Hematopoietic multipotent progenitor cell treated with erythropoietin and hydrocortisone succinate and interleukin-3 and kit ligand, for 8 days (in vitro differentiated cells): ENCODE measurements at places on chromosomes 3 and 15.

DNA sequence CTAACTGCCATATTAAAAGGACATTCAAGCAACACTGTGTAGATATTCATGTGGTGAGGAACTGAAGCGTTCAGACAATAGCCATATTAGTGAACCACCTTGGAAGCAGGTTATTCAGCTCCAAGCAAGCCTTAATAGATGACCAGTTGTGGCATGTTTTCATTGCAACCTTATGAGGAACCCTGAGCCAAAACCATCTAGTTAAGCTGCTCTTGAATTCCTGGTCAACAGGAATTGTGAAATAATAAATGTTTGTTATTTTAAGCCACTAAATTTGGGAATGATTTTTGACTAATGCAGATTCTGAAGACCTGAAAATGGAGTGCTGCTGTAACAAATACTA is 73.0 kb downstream of the SPRED1 start:
- no peak for DNase-seq

GRCh38 chr3:6132684-6133432 is 728.1 kb upstream of the GRM7 start:
- no peak for DNase-seq

DNA sequence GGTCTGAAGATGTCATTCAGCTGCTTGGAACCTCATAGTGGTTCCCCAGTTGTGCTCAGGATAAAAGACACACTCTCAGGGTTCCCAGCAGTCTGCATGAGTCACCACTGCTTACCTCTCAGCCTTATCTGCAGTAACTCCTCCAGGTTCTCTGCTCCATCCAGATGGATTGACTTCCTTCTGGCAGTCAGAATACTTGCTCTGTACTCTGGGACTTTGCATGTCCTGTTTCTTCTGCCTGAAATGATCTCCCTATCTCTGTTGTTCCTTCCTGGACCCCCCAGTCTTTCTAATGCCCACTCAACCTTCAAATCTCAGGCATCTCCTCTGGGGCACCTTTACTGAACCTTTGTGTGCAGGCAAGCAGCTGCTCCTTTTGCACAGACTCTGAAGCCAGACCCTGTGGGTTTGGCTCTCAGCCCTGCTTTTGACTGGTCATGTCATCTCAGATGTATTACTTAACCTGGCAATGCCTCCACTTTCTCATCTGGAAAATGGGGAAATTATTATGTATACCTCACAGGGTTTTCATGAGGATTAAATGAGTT is 38.4 kb downstream of the ITPR1 start:
- DNase-seq, result peak; percentile 59

DNA sequence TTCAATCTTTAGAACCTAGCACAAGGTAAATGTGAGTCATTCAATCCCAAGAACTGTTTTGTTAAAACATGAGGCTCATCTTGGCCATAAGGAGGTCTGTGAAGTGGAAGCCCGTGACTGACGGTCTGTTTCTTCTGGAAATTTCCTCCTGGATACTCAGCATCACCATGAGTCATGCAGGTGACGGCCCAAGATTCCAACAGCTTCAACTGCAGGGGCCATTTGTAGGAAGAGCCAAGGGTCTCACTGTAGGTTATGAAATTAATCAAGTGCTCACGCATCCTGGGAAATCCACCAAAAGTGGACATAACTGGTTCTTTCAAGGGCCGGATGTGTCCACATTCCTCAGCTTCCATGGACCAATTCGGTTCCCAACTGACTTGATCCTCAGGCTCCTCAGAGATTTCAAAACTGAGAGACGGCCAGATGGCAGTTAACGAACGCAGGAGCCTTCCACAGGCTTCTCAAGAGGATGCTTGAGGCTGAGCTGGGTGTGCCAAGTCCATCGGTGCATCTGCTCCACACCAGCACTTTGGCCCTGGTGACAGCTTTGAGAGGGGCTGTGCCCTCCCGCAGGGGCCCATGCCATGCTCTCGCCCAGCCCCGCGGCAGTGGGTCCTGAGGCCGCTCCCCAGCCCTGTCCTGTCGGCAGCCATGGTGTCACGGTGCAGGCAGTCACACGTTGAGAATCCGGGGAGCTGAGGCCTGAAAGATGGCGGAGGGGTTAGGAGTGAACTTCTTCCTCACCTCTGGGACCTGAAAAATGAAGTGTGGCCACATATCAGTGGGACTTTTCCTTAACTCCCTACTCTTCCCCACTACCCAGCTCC is 8.5 kb downstream of the MAP6D1 start:
- DNase-seq, result no peak

GRCh38 chr3:52253314-52254304 is 8.1 kb downstream of the PPM1M start:
- peak; percentile 80 for DNase-seq

DNA sequence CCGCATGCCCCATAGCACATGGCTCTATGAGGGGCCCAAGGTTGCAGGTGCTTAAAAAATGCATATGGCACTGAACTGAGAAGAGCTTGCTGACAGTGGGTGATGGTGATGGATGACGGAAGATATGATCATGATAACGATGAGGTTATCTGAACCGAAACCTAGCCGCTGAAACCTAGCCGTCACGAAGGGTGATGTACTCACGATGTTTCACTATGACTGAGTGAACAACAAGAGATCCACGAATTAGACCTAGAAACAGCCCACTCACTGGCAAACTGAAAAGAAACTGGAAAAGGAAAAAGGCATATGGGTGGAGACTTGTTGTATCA is 57.6 kb upstream of the BCL6 start:
- no peak for DNase-seq

DNA sequence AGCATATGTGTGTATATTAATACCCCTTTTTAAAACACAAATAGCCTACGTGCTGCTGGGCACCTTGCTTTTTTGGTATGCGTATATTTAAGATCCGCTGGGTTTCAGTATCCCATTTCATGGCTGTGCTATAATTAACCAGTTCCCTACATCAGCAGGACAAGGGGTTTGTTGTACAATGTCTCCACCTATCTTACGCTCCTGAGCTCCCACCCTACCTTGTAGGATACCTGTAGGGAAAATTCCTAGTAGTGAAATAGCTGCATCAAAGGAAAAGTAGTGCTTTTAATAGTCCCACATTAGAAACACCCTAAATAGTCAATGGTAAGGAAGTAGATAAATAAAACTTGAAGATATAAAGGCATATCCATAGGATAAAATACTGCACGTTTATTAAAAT is 1.4 kb downstream of the MAP6D1 start:
- DNase-seq, result no peak

DNA sequence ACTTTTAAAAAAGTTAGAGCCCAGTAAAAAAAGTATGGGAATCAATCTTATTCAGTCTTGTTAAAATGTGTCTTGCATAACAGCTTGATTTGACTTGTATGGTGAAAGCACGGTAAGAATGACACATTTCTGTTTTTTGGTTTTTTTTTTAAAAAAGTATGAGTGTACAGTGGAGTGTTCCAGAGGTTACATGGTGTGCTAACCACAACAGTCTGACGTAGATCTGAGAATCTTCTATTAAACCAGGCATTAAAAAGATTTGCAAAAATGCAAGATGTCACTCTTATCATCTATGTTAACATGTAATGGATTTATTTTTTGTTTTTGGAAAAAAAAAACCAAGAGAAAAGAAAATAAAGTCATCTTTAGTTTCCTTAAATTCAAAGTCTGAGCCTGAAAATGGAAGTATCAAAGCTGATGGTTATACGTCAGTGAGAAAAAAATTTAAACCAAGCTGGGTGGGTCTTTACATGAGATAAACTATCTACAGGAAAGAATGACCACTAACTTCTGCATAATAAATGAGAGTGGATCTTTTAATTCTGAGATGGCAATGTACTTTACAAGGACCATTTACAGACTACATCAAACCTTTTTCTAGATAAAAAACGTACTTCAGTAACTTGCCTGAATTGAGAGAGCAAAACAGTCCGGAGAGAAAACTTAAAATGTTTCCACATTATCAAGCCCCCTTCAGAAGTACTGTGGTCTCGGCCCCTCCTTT is 1.6 kb downstream of the GABPB1 start:
- peak; percentile 66 for DNase-seq

DNA sequence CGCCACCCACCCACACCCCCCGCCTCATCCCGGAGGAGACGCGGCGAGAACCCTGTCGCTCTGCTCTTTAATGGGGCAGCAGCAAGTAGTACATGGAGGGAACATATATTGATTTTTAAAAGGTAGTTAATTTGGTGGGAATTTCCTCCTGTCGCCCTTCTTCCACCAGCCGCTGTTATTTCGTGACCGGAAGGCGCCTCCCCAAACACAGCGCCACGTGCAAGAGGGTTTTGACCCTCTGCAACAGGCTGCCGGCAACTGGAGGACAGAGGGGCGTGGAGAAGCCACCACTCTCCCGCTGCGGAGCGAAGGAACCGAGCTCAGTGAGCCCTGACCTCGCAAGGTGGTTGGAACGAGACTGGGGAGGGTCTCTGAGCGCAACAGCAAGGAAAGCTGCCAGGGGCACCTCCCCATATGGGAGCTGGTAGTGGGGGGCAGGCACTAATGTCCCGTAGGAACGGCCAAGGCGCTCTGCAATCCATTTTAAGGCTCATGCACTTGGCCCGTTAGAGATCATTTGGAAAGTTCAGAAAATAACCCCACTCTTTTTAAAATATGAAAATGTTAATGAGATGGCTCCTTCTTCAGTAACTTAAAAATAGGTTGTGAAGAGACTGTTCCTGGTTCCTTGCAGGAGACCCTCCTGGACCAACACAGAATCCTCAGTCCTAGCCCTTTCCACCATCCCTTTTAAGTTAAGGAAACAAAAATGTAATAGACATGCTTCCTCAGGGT is 4.3 kb downstream of the ONECUT1 start:
- no peak for DNase-seq

- DNase-seq, result peak; percentile 19
Observed at GRCh38 chr15:58434334-58434875, 2.6 kb downstream of the LIPC start.

GRCh38 chr3:11060500-11061251 is 68.1 kb downstream of the SLC6A1 start:
- peak; percentile 40 for DNase-seq

DNA sequence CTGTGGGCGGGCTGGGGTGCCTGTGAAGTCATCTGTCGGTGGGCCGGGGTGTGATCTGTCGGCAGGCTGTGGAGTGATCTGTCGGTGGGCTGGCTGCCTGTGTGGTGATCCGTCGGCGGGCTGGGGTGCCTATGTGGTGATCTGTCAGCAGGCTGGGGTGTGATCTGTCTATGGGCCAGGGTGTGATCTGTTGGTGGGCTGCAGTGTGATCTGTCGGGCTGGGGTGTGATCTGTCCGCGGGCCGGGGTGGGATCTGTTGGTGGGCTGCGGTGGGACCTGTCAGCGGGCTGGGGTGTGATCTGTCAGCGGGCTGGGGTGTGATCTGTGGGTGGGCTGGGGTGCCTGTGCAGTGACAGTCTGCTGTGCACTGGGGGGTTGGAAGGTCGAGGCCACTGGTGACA is 204.5 kb downstream of the XXYLT1 start:
- no peak for DNase-seq

DNA sequence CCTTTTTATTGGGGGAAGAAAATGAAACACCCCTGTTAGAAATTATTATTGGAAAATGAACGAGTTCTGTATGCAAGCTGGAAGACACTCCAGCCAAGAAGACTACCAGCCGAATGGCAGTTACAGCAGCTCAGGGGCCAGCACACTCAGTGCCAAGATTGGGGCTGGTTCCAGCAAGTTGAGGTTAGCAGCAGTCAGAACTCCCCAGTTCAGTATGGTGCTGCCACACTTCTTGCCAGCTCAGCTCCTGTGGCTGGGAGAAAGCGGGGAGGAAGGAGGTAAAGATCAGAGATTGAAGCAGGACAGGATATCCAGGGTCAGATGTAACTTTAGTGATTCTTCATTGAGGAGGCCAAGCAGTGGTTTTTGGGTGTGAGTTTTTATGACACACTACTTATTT is 280.2 kb upstream of the NR2E3 start:
- no peak for DNase-seq

DNA sequence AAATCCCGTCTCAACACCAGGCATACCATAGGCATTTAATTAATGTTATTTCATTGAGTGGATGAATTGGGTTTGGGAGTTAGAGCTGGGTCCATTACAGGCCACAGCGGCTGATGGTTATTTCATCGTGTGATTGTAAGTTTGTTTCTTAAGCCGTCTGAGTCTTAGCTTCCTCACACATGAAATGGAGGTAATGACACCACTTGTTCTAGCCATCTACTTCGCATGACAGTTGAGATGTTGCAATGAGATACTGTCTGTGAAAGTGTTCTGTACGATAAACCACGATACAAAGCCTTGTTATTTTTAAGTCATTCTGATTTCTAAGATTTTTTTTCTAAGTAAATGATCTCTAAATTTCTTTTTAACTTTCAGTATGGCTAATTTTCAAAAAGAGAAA is 8.6 kb upstream of the TP63 start:
- DNase-seq, result no peak

- DNase-seq, result no peak
Observed at GRCh38 chr3:185630182-185630622, 44.1 kb downstream of the SENP2 start.

GRCh38 chr3:87414271-87414670 is 137.9 kb upstream of the POU1F1 start:
- no peak for DNase-seq

GRCh38 chr15:67100801-67101581 is 35.6 kb downstream of the SMAD3 start:
- no peak for DNase-seq
